Camera-type eye (tissue), 1 donor: ENCODE measurements at places on chromosomes 1 and 21. TPM values are rescaled to one million over a fixed set of nuclear protein-coding genes. Genes with fewer than 3 reads are reported as not detected.

The STYXL2 gene
- total RNA-seq: 7.7 TPM

The CFHR2 gene
- total RNA-seq: not detected

The ZNF496 gene
- 46.9 TPM for total RNA-seq

The MFSD2A gene
- 3.1 TPM for total RNA-seq

The KMO gene
- total RNA-seq: 12.8 TPM

The ENO1 gene
- 713 TPM for total RNA-seq

The OPTC gene
- 40.7 TPM for total RNA-seq

The MMP23B gene
- 40.0 TPM for total RNA-seq

The NFASC gene
- total RNA-seq: 30.6 TPM

The EPHA2 gene
- 84.2 TPM for total RNA-seq

The HEYL gene
- total RNA-seq: 16.3 TPM

The TTF2 gene
- total RNA-seq: 27.8 TPM

The TDRD5 gene
- total RNA-seq: 0.99 TPM

The HYI gene
- total RNA-seq: 44.4 TPM

The SFN gene
- 8.5 TPM for total RNA-seq

The HSD3B2 gene
- not detected for total RNA-seq

The C1orf94 gene
- total RNA-seq: 0.33 TPM

The RGS7 gene
- 8.0 TPM for total RNA-seq

The LHX8 gene
- not detected for total RNA-seq

The C1QB gene
- 25.4 TPM for total RNA-seq

The CNR2 gene
- 0.05 TPM for total RNA-seq

The PADI1 gene
- total RNA-seq: 0.33 TPM

The AMY2A gene
- total RNA-seq: 0.44 TPM

The PRAMEF25 gene
- not detected for total RNA-seq

The VAV3 gene
- total RNA-seq: 22.1 TPM

The ATAD3C gene
- total RNA-seq: 0.05 TPM

The PDXK gene
- 67.3 TPM for total RNA-seq

The FOXO6 gene
- total RNA-seq: 26.5 TPM
